ENCODE measurements at places on chromosomes 3 and 15.
A peak's percentile ranks its signal among the peaks of the same experiment; 100 is the strongest.

- DNase-seq: peak; percentile 13
Observed at GRCh38 chr15:60585743-60586708, 107.1 kb upstream of the ICE2 start.

DNA sequence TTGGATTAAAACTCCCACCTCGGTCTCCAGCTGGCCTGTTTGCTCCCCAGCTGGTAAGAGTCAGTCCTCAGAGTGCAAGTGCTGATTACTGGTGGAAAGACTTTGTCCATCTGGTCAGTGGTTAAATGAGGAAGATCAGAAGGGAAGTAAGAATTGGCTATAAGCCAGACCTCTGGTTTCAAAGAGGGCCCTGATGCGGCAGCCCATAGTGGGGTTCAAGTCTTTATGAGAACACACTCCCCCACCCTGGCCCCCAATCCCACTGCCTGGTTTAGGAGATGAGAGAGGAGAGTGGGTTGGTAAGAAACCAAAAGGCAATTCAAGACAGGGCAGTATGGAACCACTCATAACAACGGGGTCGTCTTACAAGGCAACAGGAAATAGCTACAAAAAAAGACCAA, 65.0 kb downstream of the FRMD4B start:
- DNase-seq: no peak

GRCh38 chr3:128775906-128776542, 50.0 kb downstream of the RAB7A start:
- no peak for DNase-seq

DNA sequence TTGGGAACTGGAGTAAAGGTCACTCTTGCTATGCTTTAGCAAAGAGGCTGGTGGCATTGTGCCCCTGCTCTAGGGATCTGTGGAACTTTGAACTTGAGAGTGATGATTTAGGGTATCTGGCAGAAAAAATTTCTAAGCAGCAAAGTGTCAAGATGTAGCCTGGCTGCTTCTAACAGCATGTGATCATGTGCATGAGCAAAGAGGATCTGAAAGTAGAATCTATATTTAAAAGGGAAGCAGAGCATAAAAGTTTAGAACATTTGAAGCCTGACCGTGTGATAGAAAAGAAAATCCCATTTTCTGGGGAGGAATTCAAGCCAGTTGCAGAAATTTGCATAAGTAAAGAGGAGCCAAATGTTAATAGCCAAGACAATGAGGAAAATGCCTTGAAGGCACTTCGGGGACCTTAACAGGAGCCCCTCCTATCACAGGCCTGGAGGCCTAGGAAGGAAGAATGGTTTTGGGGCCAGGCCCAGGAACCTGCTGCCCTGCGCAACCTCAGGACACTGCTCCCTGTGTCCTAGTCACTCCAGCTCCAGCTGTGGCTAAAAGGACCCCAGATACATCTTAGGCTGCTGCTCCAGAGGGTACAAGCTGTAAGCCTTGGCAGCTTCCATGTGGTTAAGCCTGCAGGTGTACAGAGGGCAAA, 212.2 kb upstream of the LINGO1 start:
- DNase-seq: no peak

DNA sequence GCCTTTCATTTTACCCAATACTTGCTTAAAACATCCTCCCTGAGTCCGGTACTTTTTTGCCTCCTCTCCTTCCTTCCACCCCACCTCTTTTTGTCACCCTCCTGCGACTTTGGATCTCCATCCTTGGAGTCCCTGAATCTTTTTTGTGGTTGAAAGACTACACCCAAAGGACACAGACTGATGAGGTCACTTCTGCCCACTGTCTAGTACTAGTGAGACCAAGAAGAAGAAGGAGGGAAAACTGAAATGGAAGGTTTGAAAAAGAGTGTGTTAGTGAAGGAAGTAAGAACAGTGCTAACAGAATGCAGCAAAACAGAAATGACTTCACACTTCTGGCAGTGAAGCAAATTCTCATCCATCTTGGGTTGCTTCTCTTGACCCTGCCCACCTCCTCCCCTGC, 6.6 kb downstream of the B3GNT5 start:
- no peak for DNase-seq

DNA sequence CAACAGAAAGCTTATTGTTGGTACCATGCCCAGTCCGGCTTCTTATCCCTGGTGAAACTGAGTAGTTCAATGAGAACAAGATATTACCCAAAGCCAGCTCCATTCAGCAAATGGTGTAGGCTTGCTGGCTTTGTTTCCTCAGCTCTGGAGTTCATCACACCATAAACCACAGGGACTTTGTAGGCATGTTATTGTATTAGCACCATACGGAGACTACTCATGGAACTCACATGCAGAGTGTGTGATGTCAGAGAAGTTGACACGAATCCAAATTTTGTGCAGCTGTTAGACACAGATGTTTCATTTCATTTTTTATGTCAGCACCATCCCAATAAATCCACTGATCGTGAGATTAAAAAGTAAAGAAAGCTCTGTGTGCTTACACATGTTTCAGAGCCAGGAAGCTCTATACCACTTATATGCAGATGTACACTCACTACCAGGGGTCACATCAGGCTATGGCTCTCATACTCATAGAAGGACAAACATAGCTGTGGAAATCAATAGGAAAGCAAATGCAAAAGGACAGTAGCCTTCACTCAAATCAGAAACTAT, 63.4 kb upstream of the LEKR1 start:
- no peak for DNase-seq

DNA sequence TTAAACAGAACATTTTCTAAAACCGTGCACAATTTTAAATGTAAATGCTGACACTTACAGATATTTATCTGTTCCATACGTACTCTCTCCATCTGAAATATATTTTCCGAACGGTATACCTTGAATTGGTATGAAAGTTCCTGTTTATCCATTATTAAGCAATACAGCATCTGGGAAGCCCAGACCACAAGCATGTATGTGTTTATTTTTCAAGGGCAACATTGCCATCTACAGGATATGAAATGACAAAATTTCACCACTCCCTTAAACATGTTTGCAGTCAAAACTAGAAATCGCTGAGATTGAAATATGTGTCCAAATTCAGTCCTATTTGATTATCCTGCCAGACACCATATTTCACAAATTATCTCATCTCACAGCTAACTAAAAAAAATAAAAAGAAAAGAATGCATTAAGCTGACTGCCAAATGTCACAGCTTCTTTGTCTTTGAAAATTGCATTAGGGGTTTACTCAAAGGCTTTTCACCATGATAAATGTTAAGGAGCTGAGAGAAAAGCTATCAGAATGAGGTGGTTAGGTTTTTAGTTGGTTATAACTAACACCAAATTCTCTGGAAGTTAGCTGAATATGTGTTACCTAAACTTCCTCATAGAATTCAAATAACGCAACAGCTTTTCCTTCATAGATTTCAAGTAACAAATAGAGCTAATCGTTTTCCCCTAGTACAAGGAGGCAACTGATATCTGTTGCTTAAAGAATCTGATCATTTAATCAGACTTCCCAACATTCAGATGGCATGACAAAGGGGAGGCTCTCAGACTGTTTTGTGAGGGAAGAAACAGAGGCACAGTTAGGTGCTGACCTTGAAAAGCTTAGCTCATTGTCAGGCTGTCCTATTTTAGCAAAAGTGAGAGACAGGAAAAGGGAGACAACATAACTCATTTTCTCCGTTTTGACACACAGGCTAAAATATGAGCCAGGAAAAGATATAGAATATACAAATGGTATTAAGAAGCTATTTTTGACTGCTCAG, 533.1 kb downstream of the TBL1XR1 start:
- DNase-seq: peak; percentile 80

- DNase-seq: no peak
Observed at GRCh38 chr15:51093839-51094605, 684 bp downstream of the TNFAIP8L3 start.

- no peak for DNase-seq
Observed at GRCh38 chr15:56948000-56948763, 29.7 kb downstream of the TCF12 start.

- DNase-seq: no peak
Observed at GRCh38 chr3:100087198-100087597, 27.1 kb downstream of the FILIP1L start.

DNA sequence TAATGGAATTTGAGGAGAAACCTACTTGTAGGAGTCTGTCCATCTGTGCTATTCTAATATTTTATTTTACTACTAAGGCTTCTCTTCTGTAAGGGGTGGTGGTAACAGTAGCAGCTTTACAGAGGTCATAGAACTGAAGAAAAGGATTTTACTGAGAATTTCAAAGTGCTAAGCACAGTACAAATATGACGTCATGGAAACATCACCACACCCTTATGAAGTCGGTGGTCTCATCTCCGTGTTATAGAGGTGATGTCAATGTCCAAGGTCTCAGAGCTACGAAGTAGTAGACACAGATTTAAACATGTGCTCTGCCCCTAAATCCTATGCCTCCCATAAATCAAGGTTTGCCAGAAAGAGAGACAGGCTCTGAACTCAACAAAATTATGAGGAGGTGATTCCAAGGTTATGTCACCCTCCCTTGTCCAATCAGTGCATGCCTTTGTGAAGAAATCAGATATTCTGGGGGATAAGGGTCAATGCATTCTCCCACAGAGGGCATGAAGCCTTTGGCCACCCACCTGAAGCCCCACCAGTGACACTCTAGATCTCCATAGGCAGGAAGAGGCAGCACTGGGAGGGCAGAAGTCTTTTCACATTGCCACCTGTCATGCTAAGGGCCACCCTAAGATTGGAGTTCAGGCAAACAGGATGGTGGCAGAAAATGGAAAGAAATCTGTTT, 22.9 kb downstream of the MECOM start:
- DNase-seq: no peak

DNA sequence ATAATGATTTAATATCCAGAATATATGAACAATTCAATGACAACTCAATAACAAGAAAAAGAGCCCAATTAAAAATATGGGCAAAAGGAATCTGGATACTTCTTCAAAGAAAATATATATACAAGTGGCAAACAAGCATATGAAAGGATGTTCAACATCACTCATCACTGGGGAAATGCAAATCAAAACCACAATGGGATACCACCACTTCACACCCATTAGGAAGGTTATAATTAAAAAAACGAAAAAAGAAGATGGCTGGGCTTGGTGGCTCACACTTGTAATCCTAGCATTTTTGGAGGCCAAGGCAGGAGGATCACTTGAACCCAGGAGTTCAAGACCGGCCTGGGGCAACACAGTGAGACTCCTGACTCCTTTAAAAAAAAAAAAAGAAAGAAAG, 4.1 kb downstream of the CCDC12 start:
- DNase-seq: no peak

GRCh38 chr3:180063783-180064182, 27.0 kb upstream of the PEX5L start:
- no peak for DNase-seq

GRCh38 chr3:178421069-178421468, 115.2 kb upstream of the KCNMB2 start:
- no peak for DNase-seq

DNA sequence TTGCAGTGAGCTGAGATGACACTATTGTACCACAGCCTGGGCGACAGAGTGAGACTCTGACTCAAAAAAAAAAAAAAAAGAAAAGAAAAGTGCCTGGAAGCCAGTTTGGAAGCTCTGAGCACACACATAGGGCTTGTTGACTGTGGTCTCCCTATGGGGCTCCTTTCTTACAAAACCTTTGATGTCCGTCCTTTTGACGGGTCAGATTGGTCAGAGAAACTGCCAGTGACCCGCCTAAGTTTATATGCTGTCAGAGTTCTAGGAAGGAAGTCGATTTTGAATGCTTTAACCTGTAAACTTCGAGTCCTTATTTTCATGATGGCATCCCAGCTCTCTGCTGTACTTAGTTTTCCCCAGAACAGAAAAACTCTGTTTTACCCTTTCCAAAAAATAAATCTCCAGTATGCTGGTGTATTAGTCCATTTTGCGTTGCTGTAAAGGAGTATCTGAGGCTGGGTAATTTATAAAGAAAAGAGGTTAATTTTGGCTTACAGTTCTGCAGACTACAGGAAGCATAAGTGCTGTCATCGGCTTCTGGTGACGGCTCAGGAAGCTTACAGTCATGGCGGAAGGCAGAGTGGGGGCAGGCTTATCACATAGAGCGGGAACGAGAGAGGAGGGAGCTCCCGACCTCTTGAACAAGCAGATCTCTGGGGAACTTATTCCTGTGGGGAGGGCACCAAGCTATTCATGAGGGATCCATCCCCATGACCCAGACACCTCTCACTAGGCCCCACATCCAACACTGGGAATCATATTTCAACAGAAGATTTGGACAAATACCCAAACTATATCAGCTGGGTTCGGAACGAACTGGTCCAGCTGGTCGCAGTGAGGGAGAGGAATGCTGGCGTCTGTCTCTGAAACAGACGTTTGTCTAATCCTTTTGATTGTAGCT, 72.3 kb downstream of the LMLN start:
- DNase-seq: no peak

DNA sequence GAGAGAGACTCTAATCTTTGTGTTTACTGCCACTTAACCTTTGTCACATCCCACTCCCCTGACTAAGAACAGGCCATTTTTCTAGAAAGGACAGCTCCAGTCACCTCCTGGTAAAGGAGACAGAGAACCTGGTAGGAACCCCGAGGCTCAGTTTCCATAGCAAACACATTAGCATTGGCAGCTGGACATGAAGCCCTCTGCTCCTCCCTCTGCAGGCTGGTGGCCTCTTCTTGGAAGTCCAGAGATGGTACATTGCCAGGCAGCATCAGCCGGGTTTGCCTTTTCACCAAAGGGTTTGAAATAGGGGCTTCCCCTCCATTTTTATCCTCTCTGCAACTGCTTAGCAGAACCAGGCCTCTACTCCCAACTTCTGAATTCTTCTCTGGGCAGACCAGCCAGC, 213.4 kb upstream of the SEMA6D start:
- no peak for DNase-seq

- no peak for DNase-seq
Observed at GRCh38 chr3:113895964-113896363, 51.8 kb upstream of the ZDHHC23 start.

- no peak for DNase-seq
Observed at GRCh38 chr3:195548501-195548900, 5.4 kb upstream of the PPP1R2 start.

GRCh38 chr15:26096581-26096980, 233.5 kb upstream of the ATP10A start:
- no peak for DNase-seq

DNA sequence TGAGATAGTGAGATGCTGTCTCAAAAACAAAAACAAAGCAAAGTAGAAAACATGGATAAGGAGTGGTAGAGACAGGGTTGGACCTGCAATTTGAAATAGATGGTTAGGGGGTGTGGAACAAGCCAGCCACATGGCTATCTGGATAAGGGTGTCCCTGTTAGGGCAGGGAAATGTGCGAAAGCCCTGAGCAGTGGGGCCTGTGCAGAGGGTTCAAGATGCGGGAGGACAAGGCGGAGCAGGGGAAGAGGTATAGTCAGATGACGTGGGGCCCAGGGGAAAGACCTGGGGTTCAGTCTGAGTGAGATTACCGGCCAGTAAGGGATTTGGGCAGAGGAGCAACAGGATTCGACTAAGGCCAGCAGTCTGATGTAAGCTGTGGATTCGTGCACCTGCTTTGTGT, 18.4 kb upstream of the NR2E3 start:
- DNase-seq: no peak

- DNase-seq: no peak
Observed at GRCh38 chr3:33420966-33421365, 19.2 kb downstream of the UBP1 start.

DNA sequence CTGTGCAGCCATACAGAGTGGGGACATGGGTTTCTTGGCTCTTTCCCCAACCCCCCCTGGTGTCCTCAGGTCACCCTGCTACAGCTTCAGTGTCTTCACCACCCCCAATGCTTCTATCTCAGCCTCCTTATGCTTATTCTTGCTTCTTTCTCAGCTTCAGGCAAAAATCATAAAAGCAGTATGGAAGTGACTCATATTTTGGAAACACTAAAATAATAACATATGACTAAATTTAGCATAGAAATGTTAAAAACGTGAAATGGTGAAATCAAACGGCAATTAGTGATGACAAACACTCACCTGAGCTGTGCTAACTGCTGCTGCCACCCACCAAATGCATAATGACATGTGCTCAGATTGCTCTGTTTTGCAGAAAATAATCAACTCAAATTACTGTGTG, 475.2 kb upstream of the EPHA3 start:
- DNase-seq: no peak
